Sigmoid colon (tissue), 7 donors: ENCODE measurements at places on chromosomes 5 and 9. TPM values are rescaled to one million over a fixed set of nuclear protein-coding genes. Genes with fewer than 3 reads are reported as not detected.

- no peaks in the 10 kb centered on the region for H3K36me3 ChIP-seq
- no peaks in the 10 kb centered on the region for H3K4me1 ChIP-seq
- H3K27me3 ChIP-seq: no peaks in the 10 kb centered on the region
- DNase-seq: no peak
- no peak overlapping the region for H3K4me3 ChIP-seq
- no peak overlapping the region for H3K27ac ChIP-seq
These were observed 24.4 kb upstream of the ICE1 start for GRCh38 chr5:5398071-5398470.

GRCh38 chr9:96014078-96014477 lies 138.6 kb downstream of the ERCC6L2 start:
- DNase-seq: no peak
- H3K4me1 ChIP-seq: no peaks in the 10 kb centered on the region
- no peak overlapping the region for H3K4me3 ChIP-seq
- no peaks in the 10 kb centered on the region for H3K27me3 ChIP-seq

Gene ALG2
- total RNA-seq: 25.0 TPM

Gene ZFP2
- total RNA-seq: 5.4 TPM

- H3K27ac ChIP-seq: no peak overlapping the region
- no peaks in the 10 kb centered on the region for H3K36me3 ChIP-seq
- DNase-seq: no peak
These were observed 51.3 kb downstream of the ANXA1 start for GRCh38 chr9:73202980-73203379.
